ENCODE measurements at places on chromosomes 11 and 22.

DNA sequence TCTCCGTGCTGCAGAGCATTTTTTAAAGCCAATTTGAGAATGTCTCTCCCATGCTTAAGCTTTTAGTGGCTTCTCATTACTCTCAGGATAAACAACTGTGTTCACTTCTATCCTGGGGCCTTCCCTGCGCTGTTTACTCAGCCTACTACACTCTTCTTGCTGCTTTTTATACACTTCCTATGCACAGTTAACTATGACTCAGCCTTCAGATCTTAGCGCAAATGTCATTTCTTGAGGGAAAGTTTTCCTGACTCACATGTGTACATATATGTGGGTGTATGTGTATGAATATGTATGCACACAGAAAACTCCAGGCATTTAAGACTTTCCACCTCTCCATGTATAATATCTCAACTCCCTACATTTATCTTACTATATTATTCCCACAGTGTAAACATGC is 9.8 kb downstream of the THAP12 start:
- DNase-seq: no peak

DNA sequence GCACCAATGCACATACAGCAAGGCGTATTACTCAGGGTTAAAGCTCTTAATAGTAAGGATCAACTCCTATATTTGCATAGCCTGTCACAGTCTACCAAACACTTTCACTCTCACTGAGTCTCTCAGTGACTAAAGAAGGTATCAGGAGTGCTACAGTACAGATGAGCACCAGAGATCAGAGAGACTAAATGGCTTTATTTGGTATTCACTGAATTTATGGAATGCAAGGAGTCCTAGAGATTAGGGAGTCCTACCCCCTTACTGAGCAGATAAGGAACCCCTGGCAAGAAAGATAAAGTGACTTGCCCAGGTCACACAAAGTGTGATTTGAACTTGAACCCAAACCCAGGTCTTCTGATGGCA is 396.4 kb upstream of the CCDC90B start:
- no peak for DNase-seq

- DNase-seq: no peak
Measured at GRCh38 chr22:28783786-28784671, 11.5 kb downstream of the CCDC117 start.

DNA sequence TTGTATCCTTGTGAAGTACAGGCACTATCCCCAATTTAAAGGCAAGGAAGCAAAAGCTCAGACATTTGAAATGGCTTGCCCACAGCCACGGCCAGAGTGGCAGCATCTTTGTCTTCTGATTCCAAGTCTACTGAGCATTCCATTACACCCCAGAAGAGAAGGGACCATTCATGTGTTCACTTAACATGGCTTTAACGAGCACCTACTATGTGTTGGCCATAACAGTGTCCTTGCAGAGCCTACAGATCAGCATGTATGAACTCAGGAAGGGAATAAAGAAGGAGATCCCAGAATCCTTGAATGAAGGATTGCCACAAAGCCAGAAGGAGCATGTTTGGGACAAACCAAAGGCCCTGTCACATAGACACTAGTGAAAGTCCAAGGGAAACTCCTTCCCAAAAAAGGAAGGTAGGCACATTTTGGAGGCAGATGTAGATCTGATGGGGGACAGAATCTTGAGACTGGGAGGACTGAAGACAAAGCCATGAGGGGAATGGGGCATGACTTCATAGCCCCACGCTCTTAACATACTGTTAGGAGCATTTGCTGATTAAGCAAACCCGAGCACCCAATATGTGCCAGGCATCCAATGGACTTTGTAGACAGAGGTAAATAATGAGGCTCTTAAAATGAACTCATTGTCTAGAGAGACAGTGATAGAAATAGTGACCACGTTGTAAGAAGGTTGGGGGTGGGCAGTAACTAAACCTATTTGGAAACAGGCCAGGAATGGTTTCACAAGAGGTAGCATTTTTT is 54.9 kb downstream of the P4HA3 start:
- no peak for DNase-seq

GRCh38 chr11:114169321-114169749 is 109.8 kb downstream of the ZBTB16 start:
- no peak for DNase-seq

Data from activated CD4-positive, CD25-positive, alpha-beta regulatory T cell (primary cell).